ENCODE measurements at places on chromosomes 5 and 9.

DNA sequence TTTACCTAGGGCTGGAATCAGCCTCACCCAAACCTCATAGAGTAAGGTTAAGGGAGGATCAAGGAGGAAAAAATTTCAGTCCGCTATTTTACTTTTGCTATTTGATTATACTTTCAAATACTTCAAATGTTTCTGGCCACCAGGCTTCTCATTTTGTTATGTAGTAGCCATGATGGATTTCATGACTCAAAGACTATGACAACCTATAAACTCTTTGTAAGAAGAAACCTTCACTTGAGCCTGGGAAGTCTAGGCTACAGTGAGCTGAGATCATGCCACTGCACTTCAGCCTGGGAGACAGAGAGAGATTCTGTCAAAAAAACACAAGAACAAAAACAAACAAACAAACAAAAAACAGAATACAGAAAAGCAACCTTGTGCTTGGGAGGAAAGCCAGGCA, 293.6 kb upstream of the TNC start:
- DNase-seq: no peak

DNA sequence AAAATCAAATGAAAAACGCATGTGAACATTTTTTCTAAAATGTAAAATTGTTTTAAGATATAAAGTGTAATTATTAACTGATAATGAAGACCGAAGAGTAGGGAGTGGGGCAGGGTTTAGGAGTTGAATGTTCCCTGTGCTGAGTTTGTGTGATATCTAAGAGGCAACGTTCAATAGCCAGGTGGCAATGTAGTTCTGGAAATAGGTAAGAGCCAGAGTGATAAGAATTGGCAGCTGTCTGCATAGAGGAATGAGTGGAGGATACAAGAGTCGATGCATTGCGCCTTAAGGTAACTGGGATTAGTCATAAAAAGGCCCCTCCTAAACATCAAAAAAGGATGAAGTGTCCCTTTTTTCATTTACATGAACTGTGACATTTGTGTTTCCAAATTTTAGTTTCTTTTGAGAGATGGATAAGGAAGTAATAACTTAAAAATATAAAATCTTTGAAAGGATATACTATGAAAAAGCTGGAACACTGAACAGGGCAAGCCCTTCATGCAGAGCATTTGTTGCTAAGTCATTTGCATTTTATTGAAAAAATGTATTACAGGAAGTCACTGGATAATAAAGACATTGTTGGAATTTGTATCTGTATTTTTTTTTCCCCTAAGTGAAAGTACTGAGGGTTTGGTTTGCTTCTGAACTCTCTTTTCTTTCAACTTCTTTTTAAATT, 659.3 kb downstream of the ACTL7B start:
- no peak for DNase-seq

GRCh38 chr9:138007918-138008841, 130.6 kb downstream of the CACNA1B start:
- no peak for DNase-seq

- DNase-seq: no peak
These were observed 311.2 kb downstream of the TRIM32 start for GRCh38 chr9:116998305-116998704.
